NCI-H1048 (cell line): ENCODE measurements at places on chromosomes 4 and X.

GRCh38 chrX:24982306-24982965 is 33.3 kb downstream of the ARX start:
- DNase-seq, result no peak

DNA sequence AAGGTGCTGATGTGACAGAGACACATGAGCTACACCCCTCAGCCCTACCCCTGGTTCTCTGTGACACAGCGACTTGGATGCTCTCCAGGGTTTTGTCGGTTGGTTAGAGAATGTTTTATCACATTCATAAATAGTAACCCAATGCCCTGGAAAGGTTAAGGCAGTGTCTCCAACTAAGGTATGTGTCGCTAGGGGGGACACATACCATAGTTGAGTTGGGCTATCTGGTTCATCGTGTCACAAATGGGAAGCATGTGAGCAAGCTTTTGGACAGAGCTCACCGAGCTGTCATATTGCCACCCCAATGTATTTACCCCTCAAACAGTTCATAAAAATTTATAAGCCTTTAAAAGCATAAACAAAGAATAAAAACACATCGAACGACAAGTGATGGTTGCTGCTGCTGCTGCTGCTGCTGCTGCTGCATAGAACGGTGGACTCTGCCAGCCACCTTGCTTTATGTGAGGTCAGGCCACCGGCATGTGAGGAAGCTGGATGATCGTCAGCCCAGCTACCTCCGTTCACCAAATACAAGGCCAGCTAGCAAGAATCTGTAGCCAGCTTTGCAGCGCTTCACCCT is 55.9 kb downstream of the STOX2 start:
- no peak for DNase-seq

DNA sequence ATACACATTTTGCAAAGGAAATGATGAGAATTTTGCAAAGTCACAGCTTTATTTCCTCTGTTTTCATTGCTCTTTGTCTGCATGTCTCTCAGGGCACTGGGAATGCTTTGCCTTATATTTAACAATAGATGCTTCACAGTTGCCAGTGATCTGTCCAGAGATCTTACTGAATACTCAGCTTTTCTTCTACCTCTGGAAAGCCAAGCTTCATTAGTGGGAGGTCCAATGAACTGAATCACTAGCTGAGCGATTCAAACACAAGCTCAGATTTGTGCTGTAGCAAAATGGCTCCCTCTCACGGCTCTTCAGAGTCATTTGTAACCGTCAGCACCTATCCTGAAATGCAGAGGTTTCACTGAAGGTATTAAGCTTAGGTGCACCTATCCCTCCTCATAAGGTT is 138.9 kb downstream of the DCLK2 start:
- no peak for DNase-seq

- DNase-seq, result no peak
Measured at GRCh38 chr4:169236873-169237626, 33.7 kb downstream of the SH3RF1 start.

DNA sequence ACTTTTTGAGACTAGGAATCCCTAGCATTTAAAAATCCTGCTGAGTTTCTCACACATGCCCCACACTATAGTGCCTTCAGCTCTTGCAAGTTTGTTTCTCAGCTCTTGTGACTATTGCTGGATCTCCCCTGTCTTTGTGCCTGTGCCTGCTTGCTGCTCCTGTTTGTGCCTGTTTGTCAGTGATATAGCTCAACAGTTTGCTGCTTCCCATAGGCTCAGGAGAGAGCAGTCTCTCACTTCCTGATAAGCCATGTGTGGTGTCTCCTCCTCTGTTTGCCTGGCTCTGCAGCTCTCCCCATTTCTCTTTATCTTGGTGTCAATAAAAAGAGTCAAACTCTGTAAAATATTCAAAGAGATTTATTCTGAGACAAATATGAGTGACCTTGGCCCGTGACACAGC is 259.8 kb upstream of the CLNK start:
- DNase-seq, result no peak

- no peak for DNase-seq
Measured at GRCh38 chrX:44975666-44976263, 102.8 kb downstream of the KDM6A start.

DNA sequence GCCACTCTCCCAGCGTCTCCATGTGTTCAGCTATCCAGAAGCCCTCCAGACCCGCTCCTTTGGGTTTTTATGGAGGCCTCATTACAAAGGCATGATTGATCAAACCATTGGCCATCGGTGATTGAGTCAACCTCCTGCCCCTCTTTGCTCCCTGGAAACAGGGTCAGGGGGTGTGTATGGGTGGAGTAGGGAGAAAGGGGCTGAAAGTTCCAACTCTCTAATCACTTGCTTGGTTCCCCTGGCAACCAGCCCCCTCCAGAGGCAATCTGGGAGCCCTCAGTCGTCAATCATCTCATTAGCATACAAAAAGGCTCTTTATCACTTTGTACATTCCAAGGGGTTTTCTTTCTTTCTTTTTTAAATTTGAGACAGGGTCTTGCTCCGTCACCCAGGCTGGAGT is 2.3 kb downstream of the TRIM2 start:
- no peak for DNase-seq

DNA sequence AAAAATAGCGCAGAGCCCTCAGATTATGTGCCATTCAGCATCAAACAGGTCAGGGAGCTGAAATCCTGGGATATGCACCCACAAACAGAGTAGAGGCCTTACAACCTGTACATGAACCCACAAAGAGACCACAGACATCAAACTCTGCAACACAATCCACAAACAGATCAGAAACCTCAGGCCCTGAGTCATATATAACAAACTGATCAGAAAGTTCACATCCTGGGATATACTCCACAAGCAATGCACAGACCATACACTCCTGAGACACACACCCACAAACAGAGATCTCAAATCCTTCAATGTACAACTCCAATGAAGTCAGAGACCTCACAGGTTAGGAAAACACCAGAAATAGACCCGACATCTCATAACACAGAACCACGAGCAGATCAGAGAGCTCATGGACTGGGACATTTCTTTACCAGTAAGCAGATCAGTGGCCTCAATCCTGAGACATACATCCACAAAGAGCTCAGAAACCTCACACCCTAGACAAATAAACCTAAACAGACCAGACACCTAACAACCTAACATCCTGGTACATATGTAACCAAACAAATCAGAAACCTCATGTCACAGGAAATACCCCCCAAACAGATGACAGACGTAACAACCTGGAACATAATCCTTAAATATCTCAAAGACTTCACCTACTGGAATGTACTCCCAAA is 24.2 kb downstream of the SUV39H1 start:
- no peak for DNase-seq

DNA sequence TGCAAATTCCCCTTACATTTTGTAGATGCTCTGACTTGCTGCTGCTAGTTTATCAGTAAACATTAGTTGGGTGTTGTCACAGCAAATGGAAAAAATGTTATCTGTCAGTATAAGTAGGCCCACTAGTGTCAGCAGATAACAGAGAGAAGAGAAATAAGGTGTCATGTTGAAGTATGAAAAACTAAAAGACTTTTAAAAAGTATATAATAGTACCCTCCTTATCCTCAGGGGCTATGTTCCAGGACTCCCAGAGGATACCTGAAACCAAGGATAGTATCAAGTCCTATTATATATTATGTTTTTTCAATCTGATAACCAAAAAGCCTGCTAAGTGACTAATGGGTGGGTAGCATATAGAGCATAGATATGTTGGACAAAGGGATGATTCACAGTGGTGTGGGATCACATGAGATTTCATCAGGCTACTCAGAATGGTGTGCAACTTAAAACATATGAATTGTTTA is 11.6 kb upstream of the BMP2K start:
- DNase-seq, result no peak

DNA sequence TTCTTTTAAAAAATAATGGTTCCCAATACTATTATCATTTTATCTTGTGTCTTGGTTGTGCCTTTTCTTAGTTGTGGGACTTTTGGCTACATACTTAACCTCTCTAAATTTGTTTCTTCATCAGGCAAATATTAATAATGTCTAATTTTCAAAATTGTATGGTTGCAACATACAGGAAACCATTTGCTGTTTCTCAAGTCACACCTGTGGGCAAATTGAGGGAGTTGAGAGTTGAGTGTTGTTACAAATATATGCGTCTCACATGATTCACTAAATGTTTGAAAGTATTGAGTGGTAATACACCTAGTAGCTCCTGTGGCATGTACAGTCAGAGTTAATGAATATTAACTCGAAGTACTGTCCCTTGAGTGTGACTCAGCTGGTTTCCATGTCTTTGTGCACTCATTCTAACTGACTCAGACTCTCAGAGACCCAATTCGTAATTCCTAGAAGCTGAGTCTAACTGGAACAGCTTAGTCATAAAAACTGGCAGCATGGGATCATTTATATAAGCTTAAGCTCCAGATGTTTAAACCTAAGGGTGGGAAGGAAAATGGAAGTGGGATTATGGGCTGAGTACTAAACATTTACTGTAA is 802.4 kb downstream of the TRIML1 start:
- DNase-seq, result no peak

DNA sequence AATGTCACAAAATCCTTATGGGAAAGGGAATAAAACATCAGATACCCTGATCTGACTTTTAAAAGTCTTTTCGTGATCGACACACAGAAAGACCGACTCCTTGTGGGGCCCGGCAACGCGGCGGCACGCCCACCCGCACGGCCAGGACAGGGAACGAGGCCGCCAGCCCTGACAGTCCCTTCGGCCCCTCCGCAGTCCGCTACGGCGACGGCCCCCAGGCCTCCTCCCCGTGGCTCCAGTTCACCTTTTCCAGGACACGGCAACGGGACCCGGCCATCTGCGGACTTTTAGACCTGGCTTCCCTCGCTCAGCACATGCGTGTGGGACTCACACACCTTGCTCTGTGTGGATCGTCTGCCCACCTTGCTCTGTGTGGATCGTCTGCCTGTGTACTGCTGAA is 33.6 kb upstream of the GTPBP6 start:
- DNase-seq, result no peak

DNA sequence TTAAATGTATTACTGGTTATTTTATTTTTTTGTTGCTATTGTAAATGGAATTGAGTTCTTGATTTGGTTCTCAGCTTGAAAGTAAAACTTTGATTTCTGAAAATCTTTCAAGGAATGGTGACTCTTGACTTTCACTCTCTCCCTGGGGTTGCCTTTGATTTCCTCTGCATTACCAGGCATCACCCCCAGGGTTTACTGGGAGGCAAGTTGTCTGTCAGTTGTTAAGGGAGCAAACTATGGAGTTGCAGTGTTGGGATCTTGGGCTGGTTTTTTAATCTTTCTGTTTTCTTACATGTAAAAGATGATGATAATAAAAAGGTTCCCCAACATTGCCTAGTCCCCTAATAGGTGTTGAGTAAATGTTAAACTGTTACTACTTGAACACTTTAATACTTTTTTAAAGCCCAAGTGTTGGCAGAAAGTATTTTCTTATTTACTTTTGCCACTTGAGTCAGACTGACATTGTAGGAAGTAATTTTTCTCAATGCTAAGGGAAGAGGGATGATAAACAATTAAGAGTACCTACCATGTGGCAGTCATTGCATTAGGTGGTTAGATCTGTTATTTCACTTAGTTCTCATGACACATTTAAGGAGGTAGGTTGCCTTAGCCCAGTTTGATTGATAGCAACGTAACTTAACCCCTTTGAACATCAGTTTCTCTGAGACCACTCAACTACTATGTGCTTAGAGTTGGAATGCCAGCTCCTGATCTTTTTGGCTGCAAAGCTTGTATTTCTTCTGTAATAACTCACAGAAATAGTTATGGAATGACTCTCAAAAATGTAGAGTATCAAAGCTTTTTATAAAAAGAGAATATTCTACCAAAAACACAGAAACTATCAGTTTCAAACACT is 67.1 kb downstream of the DCLK2 start:
- DNase-seq, result no peak
